Stimulated activated CD8-positive, alpha-beta memory T cell treated with anti-CD3 and anti-CD28 coated beads, Interleukin-4, amount 100 ng/mL, for 4 hours (primary cell): ENCODE measurements at places on chromosomes 3 and 15.

DNA sequence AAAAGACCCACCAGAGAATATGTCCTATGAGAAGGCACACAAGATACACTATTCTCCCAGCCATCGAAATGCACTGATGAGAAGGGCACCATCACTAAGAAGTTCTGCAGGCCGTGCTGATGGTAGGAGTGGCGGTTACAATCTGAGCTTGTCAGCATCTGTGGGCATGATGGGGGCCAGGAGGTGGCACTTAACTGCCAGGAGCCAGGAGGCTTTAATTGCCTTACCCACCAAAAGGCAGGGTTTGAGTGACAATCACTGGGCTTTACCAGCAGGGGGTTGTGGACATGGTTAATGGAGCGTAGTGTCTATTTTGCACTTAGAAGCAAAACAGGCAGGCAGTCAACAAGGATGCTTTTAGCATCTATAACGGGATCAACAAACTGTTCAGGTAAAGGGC is 16.0 kb upstream of the SQOR start:
- DNase-seq: no peak

- DNase-seq: no peak
These were observed 9.3 kb downstream of the SECISBP2L start for GRCh38 chr15:49036650-49037545.

GRCh38 chr3:42701371-42702065 is 1.1 kb downstream of the HHATL start:
- no peak for DNase-seq

DNA sequence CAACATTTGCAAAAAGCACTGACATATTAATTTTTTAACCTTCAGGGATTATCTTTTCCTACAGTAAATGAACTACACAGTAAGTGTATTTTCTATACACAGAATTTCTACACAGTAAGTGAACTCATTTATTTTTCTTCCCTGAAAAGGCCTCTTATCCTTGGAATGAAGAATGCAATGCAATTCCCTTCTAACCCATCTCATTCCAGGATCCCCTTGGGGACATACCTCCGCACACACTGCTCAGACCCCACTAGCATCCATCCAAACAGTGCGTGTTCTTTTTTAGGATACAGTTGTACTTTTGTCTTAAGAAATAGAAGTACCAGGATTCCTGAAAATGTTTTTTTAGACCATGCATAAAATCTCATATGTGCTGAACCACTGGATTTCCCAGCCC is 152.8 kb downstream of the UACA start:
- DNase-seq: no peak

GRCh38 chr15:35810007-35810406 is 264.0 kb upstream of the DPH6 start:
- no peak for DNase-seq

DNA sequence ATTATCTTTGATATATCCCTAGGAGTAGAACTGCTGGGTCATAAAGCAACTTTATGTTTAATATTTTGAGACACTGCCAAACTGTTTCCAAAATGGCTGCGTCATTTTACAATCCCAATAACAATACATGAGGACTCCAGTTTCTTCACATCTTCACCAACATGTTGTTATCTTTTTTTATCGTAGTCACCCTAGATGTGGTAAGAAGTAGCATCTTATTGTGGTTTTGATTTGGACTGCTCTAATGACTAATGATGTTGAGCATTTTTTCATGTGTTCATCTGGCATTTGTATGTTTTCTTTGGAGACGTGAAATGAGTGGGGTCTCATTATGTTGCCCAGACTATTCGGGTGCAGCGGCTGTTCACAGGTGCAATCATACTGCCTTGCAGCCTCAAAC is 83.8 kb downstream of the MAP4 start:
- no peak for DNase-seq

- DNase-seq: no peak
These were observed 73.0 kb upstream of the FRMD4B start for GRCh38 chr3:69458803-69459365.
